Stimulated activated CD4-positive, alpha-beta T cell treated with anti-CD3 and anti-CD28 coated beads, Interleukin-12 subunit alpha, Interleukin-12 subunit beta, amount 100 ng/mL, for 4 hours (primary cell): ENCODE measurements at places on chromosomes 4 and X.
A peak's percentile ranks its signal among the peaks of the same experiment; 100 is the strongest.

DNA sequence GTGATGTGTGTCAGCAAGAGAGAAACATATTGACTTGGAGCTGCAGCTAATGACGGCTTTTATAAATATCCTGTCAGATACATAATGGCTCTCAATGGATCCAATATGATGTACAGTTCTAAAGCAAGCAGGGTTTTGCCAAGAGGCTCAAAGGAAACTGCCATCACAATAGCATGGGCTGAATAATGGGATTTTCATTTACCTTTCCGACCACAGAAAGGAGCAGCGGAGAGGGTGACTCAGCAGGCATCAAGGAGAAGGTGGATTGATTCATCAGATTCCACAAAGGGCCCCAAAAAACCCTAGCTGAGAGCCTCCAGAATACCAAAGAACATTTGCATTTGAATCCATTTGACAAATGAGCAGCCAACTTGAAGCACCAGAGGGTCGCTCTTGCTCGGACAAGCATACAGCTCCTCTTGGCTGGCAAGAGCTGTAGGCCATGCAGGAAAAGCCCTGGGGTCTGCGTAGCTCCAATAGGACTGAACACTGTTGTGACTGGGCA lies 355.7 kb upstream of the NOCT start:
- DNase-seq: no peak

- no peak for DNase-seq
Observed at GRCh38 chrX:149910178-149910695, 19.1 kb upstream of the HSFX4 start.

GRCh38 chr4:73704314-73705055 lies 35.9 kb upstream of the CXCL8 start:
- DNase-seq: no peak

GRCh38 chr4:86048426-86048825 lies 311.4 kb downstream of the MAPK10 start:
- DNase-seq: no peak

- no peak for DNase-seq
Observed at GRCh38 chr4:139223682-139224317, 46.8 kb upstream of the ELF2 start.

DNA sequence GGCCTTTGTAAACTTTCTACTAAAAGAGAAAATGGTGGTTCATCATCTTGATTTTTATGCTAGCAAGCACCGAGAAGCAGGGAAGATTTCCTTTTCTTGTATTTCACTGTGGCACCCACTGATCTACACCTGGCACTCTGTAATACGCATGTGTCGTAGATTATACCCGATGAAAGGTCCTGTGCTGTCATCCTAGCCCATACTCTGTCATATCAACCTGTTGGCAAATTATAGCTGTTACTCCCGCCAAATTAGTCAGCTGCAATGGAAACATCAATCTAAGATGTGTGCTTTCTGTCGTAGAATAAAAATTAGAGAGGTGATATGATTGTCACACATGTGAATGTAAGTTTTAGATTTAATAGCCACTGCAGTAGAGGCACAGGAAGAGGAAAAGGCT lies 263.4 kb upstream of the PITX2 start:
- DNase-seq: no peak

DNA sequence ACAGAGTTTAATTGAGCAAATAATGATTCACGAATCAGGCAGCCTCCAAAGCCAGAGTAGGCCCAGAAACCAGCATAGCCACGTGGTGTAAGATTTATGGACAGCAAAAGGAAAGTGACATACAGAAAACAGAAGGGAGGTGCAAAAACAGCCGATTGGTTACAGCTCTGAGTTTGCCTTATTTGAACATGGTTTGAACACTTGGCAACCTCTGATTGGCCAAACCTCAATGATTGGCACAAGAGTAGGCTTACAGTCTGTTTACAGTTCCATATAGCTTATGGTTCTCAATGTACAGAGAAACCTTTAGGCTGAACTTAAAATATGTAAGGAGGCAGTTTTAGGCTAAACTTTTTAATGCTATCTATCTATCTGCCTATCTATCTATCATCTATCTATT lies 394.8 kb downstream of the CFAP47 start:
- no peak for DNase-seq

GRCh38 chr4:70725633-70726032 lies 3.9 kb downstream of the RUFY3 start:
- no peak for DNase-seq

- DNase-seq: no peak
Observed at GRCh38 chr4:152229782-152230289, 306.1 kb downstream of the FBXW7 start.

GRCh38 chr4:5009796-5010195 lies 9.5 kb downstream of the CYTL1 start:
- DNase-seq: no peak

GRCh38 chr4:150079081-150079581 lies 886 bp downstream of the DCLK2 start:
- DNase-seq: no peak

- DNase-seq: no peak
Observed at GRCh38 chr4:98643755-98644154, 14.7 kb downstream of the TSPAN5 start.

GRCh38 chrX:24166078-24166477 lies 16.5 kb downstream of the ZFX start:
- no peak for DNase-seq

GRCh38 chrX:152638443-152638904 lies 779 bp downstream of the GABRQ start:
- DNase-seq: no peak

GRCh38 chr4:114866901-114867670 lies 246.3 kb downstream of the NDST4 start:
- DNase-seq: no peak

DNA sequence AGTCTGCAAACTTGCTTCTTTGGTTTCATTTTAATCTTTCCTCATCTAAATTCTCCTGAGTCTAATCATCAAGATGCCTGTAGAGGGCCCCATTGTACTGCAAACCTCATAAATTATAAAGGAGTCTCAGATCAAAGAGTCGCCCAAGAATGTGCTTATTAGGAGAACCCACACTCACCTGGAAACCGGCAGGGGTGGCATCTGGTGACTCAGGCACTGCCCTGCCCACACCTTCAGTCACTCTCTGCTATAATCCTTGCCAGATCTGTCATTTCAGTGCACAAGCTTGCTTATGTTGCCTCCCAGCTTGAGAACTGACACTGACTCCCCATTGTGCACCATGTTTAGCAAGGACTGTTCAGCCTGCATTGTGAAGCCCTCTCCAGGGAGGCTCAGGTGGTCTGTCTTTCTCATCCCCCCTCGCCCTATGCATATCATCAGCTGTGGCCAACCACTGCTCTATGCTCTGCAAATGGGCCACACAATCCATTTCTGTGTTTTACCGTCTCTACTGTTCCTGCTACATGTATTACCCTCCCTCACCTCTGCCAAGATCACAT lies 12.4 kb downstream of the EPGN start:
- DNase-seq: peak; percentile 4

DNA sequence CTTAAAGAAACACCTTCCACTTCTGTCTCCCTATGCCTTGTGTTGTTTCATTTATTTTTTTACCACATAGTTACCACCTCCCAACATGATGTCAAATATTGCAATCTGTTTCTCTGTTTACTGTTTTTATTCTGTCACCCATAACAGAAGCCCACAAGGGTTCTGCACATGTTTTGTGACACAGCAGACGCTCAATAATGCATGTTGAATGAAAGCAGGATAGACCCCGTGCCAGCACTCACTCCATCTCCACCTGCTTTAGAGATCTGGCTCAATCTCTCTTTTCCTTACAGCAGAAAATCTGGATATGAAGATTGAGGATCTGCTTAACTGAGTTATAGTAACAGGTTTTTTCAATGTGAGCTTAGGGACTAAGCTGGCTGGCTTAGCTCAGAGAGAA lies 116.8 kb upstream of the NUDT10 start:
- DNase-seq: no peak
